Stimulated activated CD4-positive, alpha-beta T cell treated with anti-CD3 and anti-CD28 coated beads, Interleukin-1b, Interleukin-23, amount 100 ng/mL, for 1 hour (primary cell): ENCODE measurements at places on chromosomes 11 and 22.

- no peak for DNase-seq
Measured at GRCh38 chr11:76770642-76771445, 12.3 kb upstream of the TSKU start.

DNA sequence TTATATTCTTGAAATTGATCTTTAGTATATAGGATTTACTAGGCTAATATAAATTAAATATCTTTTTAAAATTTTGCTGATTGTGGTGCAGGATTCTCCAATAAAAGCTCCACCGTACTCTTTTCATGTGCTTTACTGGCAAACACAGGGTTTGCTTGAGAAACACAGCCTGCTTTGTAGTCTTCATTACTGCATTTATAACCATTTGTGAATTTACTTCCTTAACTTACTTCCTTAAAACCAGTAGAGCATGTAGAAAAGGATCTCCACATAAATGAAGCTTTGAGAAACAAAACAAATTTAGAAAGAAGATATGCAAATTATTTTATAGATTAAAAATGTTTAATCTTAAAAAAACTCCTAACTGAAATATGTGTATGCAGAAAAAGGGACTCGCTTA is 28.8 kb downstream of the SWAP70 start:
- no peak for DNase-seq

GRCh38 chr11:78476066-78476465 is 58.4 kb upstream of the GAB2 start:
- no peak for DNase-seq

DNA sequence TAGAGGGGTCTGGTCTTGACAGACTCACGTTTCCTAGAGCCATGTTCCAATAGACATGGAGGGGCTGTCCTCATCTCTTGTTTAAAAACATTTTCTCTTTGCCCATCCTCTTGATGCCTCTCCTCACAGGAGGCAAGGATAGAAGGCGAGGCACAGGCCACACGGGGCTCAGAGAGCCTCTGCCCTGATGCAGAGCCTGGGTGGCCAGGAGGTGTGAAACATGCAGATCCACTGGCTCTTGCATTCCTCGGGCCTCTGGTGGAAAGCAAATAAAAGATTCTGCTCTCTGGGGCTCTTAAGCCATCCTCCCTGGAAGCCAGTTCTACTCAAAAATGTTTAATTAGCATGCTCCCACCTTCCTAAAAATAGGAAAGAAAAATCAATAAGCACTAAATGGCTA is 43.6 kb upstream of the NTM start:
- no peak for DNase-seq

DNA sequence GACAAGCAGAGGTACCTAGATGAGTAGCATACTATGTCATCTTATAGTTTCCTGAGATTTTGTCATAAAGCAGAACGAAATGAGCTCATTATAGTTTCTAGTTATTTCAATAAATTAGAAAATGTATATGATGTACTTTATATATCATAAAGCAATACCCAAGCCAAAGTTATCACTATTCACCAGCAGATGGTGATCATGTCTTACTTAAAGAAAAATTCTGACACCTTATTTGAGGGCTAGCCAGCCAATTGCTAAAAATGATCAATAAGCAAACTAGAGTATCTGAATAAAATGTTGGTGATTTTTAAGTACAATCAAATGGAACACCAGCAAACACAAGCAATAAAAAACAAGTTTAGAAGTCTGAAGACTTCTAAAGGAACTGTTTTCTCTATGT is 44.1 kb downstream of the RSF1 start:
- DNase-seq, result no peak

GRCh38 chr11:103662880-103663279 is 373.6 kb upstream of the DDI1 start:
- no peak for DNase-seq

- DNase-seq, result no peak
Measured at GRCh38 chr11:44303401-44303938, 6.5 kb downstream of the ALX4 start.

- DNase-seq, result no peak
Measured at GRCh38 chr11:57150454-57150917, 31.3 kb upstream of the LRRC55 start.

GRCh38 chr11:40314327-40314726 is 1145.1 kb downstream of the LRRC4C start:
- DNase-seq, result no peak

DNA sequence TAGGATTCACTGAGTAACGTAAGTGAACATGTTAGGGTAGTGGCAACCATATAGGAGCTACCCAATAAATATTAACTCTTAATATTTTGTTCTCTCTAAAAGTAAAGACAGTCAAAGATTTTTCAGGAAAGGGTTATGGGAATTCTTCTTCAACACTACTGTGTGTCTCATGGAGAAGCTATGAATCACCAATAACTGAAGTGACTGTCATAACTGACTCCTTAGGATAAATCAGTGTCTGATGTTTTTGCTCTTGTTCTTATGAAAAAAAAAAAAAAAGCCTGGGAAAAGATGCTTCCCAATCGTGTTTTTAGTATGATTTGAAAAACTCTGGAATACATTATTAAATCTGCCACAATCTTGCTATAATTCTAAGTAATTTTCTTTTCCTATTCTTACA is 111.2 kb upstream of the CEP126 start:
- no peak for DNase-seq

DNA sequence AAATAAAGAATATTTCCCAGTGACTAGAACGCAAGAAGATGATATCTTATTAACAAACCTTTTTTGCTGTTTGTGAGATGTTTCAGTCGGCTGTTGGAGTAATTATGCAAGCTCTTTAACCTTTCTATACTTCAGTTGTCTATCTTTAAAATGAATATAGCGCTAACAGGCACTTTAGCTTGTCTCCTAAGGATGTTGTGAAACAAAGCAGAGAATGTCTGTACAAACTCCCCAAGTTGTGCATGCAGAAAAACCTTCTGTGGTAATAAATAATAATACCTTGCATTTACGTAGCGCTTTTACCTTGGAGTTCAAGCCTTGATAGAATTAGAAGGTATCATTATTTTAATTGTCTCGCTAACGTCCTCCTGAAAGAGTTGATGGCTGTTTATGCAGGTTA is 1.9 kb upstream of the KDM2A start:
- no peak for DNase-seq

DNA sequence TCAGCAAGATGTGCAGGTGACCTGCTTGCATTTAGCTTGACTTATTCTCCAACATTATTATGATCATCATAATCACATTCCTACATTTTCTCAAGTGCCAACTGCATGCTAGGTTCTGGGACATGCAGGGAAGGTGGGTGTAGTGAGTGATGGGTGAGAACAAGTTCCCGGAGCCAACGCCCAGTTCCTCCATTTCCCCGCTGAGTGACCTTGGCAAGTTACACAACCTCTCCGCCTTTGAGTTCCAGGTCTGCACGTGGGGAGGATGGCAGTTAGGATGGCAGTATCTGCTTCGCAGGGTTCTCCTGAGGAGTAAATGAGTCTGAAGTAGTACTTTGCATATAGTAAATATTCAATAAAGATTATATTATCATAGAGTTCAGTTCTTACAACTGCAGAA is 140.3 kb downstream of the GRIK4 start:
- no peak for DNase-seq
